Nucleus accumbens (tissue), 56 donors: ENCODE measurements at places on chromosomes 12 and 14.

GRCh38 chr12:47231456-47231855 lies 151.7 kb upstream of the AMIGO2 start:
- no peak for DNase-seq

- DNase-seq: no peak
Measured at GRCh38 chr14:21902561-21903181, 229.1 kb upstream of the OR4E1 start.

GRCh38 chr14:22320362-22320750 lies 268.7 kb downstream of the DAD1 start:
- no peak for DNase-seq

DNA sequence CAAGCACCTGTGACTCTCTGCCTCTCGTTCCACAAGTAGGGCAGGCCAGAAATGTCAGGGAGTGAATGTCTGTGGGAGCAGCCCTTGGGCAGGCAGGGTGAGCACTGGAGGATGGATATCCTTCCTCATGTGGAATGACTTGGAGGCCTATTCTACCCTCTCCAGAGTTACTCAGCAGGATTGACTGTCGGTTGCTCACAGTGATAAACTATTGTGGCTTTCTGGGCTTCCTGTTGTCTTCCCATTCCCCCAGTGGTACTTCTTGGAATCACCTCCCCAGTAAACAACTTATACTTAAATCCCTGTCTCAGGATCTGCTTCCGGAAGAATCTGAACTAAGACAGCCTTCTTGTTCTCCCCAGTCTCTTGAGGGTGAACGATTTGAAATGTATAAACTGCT lies 79.6 kb upstream of the MANSC4 start:
- DNase-seq: no peak

DNA sequence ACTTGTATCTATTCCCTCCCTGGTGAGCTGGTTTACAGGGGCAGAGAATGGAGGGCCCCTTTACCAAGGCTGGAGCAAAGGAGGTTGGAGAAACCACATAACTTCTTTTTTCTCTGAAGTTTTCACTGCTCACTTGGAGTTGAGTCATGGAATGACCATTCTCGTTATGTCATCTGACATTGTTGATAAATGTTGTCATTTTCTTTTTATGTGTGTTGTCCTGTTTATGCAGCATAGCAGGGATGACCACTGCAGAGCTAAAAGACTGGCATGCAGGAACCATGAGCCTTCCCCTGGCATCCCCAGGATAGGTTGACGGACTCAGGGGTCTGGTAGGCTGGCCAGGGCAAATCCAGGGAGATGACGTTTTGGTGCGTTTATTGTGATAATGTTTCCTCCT lies 256.8 kb upstream of the DDHD1 start:
- no peak for DNase-seq

DNA sequence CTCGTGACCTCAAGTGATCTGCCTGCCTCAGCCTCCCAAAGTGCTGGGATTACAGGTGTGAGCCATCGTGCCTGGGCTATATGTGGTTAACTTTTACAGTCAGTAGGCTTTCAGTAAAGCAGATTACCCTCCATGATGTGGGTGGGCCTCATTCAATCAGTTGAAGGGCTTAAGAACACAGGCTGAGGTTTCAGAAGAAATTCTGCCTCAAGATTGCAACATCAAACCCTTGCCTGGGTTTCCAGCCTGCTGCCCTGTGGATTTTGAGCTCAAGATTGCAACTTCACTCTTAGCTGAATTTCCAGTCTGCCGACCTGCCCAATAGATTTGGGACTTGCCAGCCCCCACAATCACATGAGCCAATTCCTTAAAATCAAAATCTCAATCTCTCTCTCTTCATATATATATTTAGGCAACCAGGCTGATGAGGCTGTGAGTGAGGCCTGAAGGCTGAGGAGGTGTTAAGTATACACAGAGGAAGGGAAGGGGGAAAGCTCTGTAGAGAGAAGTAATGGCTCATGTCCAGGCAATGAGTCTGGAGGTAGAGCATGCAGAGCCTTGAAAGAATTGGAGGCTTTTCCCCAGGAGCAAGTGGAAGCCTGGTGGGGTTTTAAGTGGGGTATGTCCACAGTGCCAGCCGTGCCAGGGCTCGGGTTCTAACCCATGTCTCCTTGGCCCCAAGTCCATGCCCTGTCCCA lies 33.3 kb upstream of the ACTN1 start:
- DNase-seq: no peak
